ENCODE measurements at places on chromosomes 3 and 15. TPM values are rescaled to one million over a fixed set of nuclear protein-coding genes. Genes with fewer than 3 reads are reported as not detected.

- H3K4me1 ChIP-seq, result no peaks in the 10 kb centered on the region
- no peak overlapping the region for H3K27ac ChIP-seq
- H3K4me3 ChIP-seq, result no peak overlapping the region
- no peaks in the 10 kb centered on the region for H3K36me3 ChIP-seq
Observed at GRCh38 chr15:52193321-52193720, 2.1 kb upstream of the GNB5 start.

GRCh38 chr3:52250122-52250521, 4.6 kb downstream of the PPM1M start:
- H3K27ac ChIP-seq, result no peak overlapping the region
- no peaks in the 10 kb centered on the region for H3K27me3 ChIP-seq
- H3K4me3 ChIP-seq, result no peak overlapping the region
- peaks cover 11% of the 10 kb centered on the region for H3K36me3 ChIP-seq
- no peak for DNase-seq

Gene POU1F1
- not detected for total RNA-seq

DNA sequence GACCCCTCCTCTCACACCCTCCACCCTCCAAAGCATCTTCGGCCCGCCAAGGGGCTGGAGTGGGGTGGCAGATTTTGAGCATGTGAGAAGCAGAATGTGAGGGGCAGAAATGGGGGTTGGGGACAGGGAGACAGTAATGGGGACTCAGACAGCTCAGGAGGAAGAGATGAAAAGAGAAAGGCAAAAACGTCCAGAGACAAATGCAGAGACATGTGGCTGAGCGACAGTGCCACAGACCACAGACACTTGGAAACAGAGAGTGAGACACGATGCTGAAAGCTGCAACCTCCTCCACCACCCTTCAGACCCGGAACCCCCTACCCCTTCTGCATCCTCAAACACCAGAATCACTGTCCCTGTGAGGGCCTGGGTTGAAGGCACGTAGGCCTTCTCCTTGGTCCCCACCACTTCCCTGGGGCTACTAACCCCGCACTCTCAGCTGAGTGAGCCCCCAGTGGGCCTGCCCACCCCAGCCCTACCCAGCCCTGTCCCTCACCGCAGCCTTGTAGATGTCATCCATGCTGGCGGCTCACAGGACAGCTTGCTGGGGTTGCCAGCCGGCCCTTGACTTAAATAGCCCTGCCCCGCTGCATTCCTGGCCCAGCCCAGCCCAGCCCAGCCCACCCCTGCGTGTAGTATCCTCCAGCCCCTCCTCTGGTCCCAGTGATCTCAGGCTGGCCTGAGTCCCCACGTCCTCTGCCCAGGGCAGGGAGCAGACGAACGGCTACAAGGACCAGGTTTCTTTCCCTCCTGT, at the start of gene TNNC1:
Gene TNNC1, minus strand, starts transcription at position 546 of the 754 bp plus-strand sequence. Its CDS starts 26 bp downstream, at position 520.
- no peaks in the 10 kb centered on the region for H3K27me3 ChIP-seq
- H3K4me3 ChIP-seq, result peak within 1 kb of the TSS; percentile 88
- H3K36me3 ChIP-seq, result peaks cover 5% of the 10 kb centered on the region

Gene MYD88
- total RNA-seq, result 32.9 TPM

- H3K27me3 ChIP-seq, result no peaks in the 10 kb centered on the region
- H3K4me1 ChIP-seq, result no peaks in the 10 kb centered on the region
- no peak overlapping the region for H3K4me3 ChIP-seq
- no peak overlapping the region for H3K27ac ChIP-seq
- DNase-seq, result no peak
- H3K36me3 ChIP-seq, result no peaks in the 10 kb centered on the region
Observed at GRCh38 chr15:28154283-28154682, 55.2 kb upstream of the OCA2 start.

DNA sequence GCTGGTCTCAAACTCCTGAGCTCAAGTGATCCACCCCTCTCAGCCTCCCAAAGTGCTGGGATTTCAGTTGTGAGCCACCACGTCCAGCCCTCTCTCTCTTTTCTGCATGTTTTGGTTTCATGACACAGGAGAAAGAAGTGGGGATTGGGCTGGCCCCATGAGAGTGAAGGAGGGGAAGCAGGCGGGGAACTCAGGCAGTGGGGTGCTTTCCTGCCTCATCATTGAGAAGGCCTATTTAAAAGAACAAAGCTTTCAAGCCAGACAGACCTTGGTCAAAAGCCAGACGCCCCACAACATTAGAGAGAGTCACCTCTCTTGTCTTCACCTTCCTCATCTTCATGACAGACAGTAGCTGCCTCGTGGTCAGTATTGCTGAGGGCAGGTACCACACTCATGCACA, 15.9 kb downstream of the PSTPIP1 start:
- no peak overlapping the region for H3K27ac ChIP-seq
- no peaks in the 10 kb centered on the region for H3K36me3 ChIP-seq
- no peak overlapping the region for H3K4me3 ChIP-seq
- no peak for DNase-seq
- H3K27me3 ChIP-seq, result no peaks in the 10 kb centered on the region

- H3K4me1 ChIP-seq, result no peaks in the 10 kb centered on the region
- no peaks in the 10 kb centered on the region for H3K27me3 ChIP-seq
- H3K4me3 ChIP-seq, result no peak overlapping the region
- H3K36me3 ChIP-seq, result no peaks in the 10 kb centered on the region
- no peak overlapping the region for H3K27ac ChIP-seq
- no peak for DNase-seq
Observed at GRCh38 chr15:101152914-101153313, 98.9 kb downstream of the CHSY1 start.

- no peak overlapping the region for H3K27ac ChIP-seq
- no peak for DNase-seq
- no peak overlapping the region for H3K4me3 ChIP-seq
- no peaks in the 10 kb centered on the region for H3K4me1 ChIP-seq
Observed at GRCh38 chr15:51022206-51022605, 72.5 kb downstream of the TNFAIP8L3 start.

- no peaks in the 10 kb centered on the region for H3K27me3 ChIP-seq
- H3K36me3 ChIP-seq, result no peaks in the 10 kb centered on the region
- no peaks in the 10 kb centered on the region for H3K4me1 ChIP-seq
Observed at GRCh38 chr15:73800662-73801345, 47.7 kb upstream of the INSYN1 start.

Gene SKOR1
- total RNA-seq, result 0.15 TPM

GRCh38 chr15:48654801-48655200, 9.3 kb upstream of the FBN1 start:
- no peak overlapping the region for H3K4me3 ChIP-seq
- no peaks in the 10 kb centered on the region for H3K27me3 ChIP-seq
- H3K4me1 ChIP-seq, result no peaks in the 10 kb centered on the region
- no peaks in the 10 kb centered on the region for H3K36me3 ChIP-seq
- no peak for DNase-seq
- H3K27ac ChIP-seq, result no peak overlapping the region

Gene GOLGA6L10
- total RNA-seq, result 1.7 TPM
